NCI-H2081 treated with DMSO at 0.1 percent for 48 hours (cell line): ENCODE measurements at places on chromosomes 7 and 10.

DNA sequence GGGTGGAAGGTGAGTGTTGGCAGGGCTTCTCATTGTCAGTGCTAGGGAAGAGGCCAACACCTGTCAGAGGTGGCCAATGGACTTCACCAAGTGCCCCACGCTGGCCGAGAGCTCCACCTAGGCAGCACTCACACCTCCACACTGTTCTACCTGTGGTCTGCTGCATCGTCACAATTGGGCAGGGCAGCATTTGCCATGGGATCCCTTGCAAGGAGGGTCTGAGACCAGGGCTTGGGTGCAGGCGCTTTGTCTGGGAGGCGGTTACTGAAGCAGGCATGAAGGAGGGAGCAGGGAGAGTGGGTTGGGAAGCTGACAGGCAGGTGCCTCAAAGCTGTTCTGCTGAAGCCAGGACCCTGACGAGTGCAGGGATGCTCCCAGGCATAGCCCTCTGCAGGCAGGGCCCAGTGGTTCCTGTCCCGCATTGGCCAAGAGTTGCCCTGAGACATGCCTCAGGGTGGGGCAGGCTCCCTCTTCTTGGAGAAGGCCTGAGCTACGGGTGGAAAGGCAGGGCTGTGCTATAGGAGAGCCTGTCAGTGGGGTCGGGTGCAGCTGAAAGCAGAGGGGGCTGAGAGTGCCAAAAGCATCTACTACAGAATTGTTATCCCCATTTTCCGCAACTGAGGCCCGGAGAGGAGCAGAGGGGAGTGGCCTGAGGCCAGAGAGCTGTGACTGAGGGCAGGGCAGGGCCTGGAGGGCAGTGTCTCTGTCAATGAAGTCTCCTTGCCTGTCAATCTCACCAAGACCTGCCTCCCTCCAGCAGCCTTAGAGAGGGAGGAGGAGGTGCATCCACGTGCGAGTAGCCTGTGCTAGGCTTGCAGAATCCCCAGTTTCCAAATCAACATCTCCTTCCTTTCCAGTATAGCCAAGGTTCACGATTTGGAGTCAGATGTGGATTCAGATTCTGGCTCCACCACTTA, 4.0 kb downstream of the RBP3 start:
- DNase-seq: no peak

- no peak for DNase-seq
Observed at GRCh38 chr10:77415313-77415960, 222.2 kb downstream of the KCNMA1 start.

DNA sequence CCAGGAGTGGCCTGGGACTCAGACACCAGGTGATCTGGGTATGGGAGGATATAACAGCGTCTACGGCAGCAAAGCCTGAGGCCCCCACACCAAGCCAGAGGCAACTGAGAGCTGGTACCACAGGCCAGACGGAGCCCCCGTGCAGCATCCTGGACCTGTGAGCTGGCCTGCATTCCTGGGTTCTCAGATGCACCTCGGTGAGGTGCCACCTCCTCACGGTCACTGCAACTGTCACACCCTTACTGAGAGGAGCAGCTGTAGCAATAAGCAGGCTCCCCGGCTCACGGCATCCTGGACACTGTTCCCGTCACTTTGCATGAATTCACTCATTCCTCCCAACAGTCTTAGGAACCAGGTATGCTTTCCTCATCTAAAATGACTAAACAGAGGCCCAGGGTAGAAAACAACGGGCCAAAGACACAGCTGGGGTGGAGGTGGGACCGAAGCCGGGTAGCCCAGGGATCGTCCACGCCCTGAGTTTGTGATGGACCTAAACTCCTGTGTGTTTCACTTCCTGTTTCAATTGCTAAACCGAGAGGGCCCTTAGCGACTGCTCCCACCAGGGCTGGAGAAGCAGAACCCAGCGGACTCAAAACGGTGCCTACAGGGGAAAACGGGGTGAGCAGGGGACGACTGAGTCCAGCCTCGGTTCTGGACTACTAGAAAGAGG, 98.7 kb downstream of the CTBP2 start:
- no peak for DNase-seq

DNA sequence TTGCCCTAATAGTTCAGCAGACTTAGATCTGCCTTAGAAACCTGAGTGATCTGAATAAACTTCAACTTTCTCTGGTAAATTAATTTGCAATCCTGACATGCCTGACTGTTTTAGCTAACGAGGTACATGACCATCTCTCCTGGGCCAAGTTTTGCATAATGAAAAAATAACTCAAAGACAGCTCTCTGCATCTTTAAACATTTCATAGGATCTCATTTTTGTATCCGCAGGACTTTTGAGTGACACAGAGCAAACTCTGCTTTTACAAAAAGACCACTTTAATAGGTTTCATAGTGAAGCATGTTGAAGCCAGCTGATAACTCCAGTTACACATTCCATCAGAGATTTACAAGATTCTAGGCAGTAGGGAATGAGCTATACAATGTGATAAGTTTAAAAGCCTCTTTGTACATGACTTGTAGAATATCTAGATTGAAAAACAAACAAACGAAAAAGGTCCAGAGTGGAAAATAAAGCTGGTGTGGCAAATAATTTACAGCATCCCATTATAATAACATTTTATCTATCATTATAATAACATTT, 2.1 kb downstream of the PRKG1 start:
- DNase-seq: no peak

DNA sequence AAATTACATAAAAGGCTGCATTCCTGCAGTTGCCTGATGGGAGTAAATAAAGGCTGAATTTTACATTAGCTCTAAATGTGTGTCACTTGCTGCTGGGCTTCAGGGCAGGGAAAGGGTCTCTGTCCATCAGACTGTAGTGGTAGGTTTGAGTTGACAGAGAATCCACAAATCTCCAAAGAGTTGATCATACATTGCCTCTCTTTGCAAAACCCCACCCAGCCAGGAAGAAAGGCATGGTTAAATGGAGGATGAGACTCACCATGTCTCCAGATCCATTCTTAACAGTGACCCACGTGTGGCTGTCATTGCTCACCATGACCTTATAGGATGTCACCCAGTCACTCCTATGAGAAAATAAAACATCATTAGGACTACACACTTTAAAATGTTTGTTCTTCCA, 92.8 kb downstream of the CPXM2 start:
- DNase-seq: no peak

DNA sequence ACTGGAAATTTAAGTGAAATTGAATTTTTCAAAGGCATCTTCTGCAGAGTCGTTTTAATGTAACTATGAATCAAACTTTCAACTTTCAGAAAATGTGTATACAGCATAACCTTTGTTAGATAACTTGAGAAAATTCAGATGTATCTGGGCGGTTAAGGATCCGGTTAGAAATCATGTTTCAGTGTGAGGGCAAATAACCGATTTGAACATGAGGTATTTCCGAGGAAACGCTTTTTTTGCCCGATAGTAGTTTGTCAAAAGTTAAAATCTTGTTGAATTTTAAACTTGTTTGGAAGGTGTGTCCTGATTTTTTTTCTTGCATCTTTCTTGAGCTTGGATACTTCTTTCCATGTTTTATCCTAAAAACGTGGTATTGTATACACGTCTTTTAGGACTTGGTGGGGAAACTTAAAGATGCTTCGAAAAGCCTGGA, 1.3 kb upstream of the BMI1 start:
- no peak for DNase-seq

DNA sequence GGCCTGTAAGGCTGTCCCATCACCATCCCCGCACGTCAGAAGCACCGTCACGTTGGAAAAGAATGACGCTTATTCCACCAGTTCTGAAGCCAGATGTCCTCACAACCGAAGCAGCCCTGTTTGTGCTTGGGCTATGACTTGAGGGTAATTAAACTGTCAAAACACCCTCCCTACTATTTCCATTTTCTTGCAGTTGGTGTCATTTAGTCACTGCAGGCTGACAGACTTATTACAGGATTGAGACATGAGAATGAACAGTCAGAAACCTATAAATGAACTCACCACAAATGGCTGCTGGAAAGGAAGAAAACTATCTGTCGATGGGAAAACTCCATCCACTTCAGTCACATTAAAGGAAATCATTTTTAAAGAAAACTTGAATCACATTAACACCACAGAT, 85.3 kb downstream of the VOPP1 start:
- no peak for DNase-seq

DNA sequence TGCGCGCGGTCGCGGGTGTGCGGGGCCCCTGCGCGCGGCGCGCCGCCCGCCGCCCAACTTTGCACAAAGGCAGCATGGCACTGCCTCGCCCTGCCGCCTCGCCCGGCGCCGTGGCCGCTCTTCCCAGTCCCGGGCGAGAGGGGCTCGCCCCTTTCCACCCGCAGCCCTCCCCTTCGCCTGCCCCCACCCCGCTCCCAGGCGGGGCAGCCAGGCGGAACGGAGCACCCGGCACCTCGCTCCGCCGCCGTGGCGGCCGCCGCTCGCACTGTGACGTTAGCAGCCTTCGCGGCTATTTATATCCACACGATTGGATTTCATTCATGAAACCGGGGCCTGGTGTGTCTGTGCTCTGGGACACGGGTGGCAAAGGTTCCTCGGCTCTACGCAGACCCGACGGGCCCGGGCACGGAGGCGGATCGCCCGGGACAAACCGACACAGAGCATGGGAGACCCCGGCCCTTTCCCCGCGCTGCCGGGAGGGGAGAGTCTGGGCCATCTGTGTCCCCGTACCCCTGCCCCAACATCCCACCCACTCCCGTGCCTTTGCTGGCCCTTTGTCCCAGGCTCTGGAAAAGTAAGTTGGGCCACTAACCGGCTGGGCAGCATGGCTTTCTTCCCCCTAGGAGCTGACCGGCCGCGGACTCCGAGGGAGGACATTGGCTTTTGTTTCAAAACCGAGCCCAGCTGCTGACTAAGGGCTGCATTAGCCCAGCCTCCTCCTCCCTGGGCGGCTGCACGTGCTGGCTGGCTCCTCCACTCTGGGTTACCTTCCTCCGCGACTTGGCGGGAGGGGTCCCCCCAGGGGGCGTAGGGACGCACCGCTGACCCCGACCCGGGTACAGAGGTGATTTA, at the start of gene RHOBTB1:
Gene RHOBTB1 (minus strand): TSS at position 128 of the 852 bp plus-strand sequence. CDS start 32,643 bp downstream, outside the sequence.
- DNase-seq: no peak

DNA sequence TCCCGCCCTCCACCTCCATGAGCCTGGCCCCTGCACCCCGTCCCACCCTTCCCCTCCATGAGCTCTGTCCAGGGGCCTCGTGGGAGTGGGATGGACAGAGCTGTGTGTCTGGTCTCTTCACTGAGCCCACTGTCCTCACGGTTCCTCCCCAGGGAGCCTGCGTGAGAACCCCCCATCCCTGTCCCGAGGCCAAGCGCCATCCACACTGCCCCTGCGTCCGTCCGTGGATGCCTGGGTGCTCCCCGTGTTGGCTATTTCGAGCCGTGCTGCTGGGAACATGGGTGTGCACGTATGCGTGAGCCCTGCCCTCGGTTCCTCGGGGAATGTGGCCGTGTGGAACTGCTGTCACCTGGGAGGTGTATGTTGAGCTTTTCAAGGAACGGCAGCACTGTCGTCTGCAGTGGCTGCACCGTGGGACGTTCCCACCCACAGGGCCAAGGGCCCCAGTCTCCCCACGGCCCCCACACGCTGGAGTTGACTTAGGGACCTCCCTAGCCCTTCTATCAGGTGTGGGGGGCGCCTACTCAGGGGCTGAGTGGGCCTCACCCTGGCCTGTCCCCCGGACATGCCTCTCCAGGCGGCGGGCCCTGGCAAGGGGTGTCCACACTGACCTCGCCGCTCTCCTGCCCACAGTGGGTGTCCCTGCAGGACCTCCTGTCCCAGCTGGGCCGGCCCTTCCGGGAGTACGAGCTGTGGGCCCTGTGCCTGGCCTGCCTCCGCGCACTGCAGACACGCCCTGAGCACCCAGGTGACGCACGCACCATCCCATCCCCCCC, 28.1 kb downstream of the KNDC1 start:
- no peak for DNase-seq

DNA sequence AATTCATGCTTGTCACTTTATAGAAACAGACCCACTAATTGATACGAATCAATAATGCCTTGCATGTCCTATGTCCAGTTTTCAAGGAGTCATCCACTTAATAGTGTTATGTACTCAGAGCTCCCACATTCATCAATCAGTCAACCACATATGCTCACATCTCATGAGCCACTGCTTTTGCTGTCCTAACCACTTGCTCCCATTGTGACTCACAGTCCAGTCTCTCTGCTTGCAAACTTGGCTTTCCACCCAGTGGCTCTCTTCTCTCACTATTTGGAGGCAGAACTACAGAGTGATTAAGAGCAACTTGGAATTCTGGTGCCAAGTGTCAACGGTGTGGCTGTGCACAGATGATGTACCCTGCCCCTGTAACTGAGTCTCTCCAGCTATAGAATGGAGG, 166.0 kb downstream of the SNX13 start:
- no peak for DNase-seq

DNA sequence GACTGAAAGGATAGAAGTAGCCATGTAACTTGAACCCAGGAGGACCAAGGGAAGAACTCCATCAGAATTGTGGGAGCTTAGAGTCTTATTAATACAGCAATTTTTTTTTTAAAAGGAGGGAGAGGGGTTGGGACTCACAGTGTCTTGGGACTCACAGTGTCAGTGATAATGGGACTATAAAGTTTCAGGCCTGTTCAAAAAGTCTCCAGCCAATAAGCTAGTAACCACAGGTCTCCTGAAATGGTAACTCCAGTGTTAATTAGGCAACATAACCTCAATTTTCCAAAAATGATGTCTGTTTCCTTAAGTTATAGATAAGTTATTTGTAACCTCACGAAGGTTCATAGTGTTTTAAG, 2.4 kb upstream of the HNRNPH3 start:
- DNase-seq: no peak

DNA sequence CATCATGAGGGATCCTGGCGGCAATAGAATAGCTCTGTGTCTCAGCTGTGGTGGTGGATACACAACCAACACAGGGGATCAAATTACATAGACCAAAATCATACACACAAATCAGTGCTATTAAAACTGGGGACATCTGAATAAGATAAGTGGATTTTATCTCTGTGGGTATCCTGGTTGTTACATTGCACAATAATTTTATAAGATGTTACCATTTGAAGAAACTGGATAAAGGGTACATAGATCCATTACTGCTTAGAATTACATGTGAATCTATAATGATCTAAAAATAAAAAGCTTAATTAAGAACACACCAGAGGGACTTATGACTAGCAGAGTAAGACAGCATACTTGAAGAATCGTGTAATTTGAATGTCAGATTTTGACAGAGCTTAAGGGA, 8.2 kb upstream of the FAM3C start:
- no peak for DNase-seq

- DNase-seq: no peak
Observed at GRCh38 chr10:127919418-127920271, 12.7 kb downstream of the PTPRE start.

- DNase-seq: no peak
Observed at GRCh38 chr7:110626414-110626813, 464.5 kb upstream of the LRRN3 start.

GRCh38 chr7:64618785-64619456, 47.0 kb upstream of the ZNF107 start:
- no peak for DNase-seq

DNA sequence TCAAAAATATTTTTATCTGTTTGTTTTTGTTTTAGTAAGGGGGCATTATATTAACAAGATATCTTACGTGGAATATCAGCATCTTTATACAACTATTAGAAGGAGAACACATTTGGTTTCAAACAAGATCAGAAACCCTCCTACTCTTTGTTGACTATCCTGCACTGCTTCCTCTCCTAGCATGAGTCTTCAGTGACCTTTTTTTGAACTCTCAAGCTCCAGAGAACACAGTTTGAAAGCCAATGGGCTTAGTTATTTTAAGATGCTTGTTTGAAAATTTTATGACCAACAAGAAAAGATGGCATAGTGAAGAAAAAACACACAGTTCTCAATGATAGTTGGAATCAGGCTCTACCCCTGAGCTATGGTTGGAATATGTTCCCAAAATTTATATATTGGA, 37.2 kb upstream of the RTKN2 start:
- DNase-seq: no peak
